ENCODE measurements at places on chromosomes 4 and X.

DNA sequence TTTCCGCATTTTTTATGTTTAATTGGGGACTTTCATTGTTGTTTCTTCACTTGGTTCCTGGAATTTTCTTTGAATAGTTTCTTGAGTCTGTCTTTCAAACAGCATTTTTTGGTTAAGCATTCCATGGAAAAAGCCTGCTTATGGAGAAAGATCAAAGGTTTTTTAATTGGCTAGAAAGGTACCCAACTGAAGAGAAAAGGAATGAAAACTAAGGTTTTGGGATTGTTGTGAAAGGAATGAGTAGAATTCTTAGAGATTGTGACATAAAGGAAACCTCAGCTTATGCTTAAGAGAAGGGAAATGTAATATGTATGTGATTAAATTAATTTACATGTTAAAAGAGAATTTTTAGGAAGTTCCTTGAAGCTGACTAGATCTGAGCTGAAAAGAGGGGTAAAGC, 82.8 kb downstream of the CCKAR start:
- no peak for DNase-seq

DNA sequence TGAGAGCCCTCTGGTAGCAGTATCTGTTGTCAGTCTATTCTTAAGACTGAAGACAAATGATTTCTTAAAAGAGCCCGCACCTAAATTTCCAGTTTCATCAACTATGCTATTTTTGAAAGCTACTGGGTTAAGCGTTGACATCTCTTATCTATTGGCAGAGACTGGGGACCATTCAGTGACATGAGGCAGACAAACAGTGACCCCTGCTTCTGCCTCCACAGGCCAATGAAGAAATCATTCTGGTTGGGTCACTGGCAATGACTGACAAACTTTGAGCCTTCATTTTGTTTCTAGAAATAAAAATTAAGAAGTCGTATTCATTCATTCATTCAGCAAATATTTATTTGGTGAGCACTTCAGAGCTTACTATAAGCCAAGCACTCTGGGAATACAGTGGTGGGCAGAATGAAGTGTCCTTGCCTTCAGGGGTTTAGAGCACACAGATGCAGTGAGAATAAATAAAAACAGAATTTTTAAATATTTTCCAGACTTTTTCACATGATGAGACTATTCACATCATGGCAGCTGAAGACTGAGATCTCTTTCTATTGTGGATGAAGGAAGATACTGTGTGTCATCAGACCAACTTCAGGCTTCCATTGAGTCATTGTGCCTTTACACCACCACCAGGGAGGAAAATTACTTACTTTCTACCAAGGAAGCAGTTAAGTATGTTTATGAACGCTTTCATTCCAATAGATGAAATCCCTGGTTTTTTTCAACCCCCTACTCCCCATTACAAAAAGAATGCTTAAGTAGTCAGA, 36.0 kb downstream of the SORBS2 start:
- DNase-seq = no peak

DNA sequence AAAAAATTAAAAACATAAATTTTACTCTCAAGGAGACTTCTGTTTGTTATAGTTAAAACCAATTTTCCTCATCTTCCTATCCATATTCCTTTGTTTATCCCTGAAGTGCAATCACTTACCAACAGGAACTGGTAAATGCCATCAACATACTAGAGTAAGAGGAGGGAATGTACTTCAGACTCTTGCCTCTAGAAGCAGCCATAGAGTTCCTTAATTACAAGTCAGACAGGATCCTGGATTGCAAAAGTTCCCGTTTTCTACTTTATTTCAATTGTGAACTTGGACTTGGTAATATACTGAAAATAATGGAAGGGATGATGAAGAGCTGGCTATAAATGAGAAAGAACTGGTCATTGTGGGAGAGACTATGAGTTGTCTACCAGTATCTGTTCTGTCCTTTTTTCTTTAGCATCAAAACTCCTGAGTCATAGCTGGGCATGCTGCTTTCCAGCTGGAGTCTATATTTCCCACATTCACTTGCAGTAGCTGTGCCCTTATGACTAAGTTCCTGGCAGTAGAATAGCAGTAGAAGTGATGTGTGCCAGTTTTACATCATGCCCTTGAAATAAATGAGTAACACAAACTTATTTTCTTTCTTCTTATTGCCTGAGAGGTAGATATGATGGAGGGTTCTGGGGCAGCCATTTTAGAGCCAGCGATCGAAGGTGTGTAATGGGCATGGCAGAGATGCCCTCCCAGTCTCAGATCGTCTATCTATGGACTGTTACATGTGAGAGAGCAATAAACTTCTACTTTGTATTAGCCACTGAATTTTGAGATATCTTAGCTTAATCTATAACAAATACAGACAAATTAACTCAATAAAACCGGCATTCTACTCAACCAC, 26.8 kb upstream of the SPARCL1 start:
- no peak for DNase-seq

GRCh38 chrX:119763181-119763580, 4.8 kb downstream of the SOWAHD start:
- DNase-seq = no peak

GRCh38 chr4:184287697-184288255, 70.1 kb upstream of the ENPP6 start:
- DNase-seq = no peak
